ENCODE measurements at places on chromosomes 1 and 21. TPM values are rescaled to one million over a fixed set of nuclear protein-coding genes. Genes with fewer than 3 reads are reported as not detected.

Gene S100A5
- polyA plus RNA-seq: 0.76 TPM

Gene LRRC8B
- polyA plus RNA-seq: 1.5 TPM

Gene LRRC53
- not detected for polyA plus RNA-seq

Gene TAS1R1
- polyA plus RNA-seq: not detected

Gene OPRD1
- not detected for polyA plus RNA-seq

Gene NCF2
- 12.6 TPM for polyA plus RNA-seq

Gene C8B
- polyA plus RNA-seq: 0.04 TPM

DNA sequence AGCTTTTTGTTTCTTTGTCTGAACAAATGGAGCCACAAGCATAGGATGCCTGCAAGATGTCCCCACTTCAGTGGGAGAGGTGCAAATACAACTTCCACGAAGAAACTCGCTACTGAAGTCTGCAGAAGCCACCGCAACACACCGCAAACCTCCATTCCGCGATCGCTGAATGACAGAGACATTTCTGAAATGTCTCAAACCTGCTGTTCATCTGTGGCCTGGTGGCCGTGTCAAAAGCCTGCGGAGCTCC is 1.0 kb downstream of the TP53BP2 start:
- no peak for DNase-seq

GRCh38 chr21:37860416-37860815 is 55.8 kb downstream of the KCNJ6 start:
- DNase-seq: no peak

GRCh38 chr1:158496374-158496773 is 24.4 kb downstream of the OR10R2 start:
- no peak for DNase-seq

DNA sequence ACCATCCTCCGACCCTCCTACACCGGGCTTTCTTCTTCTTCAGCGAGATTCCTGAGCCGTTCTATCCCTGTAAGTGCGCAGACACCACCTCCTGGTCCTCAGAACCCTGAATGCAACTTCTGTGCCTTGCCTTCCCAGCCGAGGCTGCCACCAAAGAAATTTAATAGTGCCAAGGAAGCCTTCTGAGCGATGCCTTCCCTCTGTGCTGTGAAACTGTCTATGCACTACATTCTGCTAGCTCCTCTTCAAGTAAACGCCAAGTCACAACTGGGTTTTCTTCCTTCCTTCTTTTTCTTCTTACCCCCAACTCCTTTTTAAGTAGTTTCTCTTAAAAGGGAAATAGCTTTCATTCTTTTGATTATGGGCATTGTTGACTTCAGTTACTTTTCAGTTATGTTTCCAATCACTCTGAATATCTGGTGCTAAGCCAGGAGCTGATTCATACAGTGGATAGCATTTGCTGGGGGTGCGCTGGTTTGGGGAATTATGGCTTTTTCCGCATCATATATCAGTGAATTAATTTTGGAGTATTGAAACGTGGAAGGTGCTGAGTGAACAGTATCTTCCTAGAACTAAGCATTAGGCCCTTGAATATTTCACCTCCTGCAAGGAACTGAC is 38.6 kb upstream of the GPR88 start:
- DNase-seq: no peak

GRCh38 chr1:1318131-1318652 is 6.3 kb downstream of the INTS11 start:
- DNase-seq: no peak

DNA sequence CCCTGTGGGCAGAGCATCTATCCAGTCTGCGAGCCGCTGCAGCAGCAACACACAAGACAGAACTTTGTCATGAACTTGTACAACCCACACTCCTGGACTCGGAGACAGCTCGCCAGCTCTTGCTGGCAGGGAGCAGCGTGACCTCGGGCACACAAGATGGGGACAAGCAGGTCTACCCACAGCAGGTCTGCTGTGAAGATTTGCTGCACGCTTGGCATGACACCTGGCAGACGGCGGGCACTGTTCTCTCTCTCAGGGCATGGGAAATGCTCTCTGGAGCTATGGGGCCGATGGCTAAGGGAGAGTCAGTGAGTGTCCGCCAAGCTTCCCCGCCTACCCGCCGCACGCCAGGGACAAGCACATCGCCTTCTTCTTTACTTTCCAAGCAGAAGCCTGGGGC is 90.0 kb downstream of the STUM start:
- no peak for DNase-seq

DNA sequence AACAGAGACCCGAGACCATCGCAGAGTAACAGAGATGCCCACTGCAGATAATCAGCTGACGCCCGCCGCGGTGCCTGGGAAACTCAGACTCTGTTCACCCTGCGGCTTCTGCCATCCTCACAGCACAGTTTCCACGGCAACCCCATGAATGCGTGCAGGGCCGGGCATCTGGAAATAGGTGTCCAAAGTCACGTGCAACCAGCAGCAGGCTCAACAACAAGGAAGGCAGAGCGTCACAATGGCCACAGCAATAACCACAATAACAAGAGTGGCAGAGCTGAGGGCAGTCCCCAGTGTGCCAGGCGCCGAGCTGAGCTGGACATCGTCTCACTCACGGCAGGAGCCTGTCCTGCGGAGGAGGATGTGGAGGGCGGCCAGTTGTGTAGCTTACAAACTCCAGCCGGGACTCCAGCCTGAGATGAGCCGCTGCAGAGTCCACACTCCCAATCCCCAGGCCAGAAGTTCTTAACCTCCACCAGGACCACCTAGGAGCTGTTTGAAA is 102.0 kb downstream of the CRYAA start:
- no peak for DNase-seq

DNA sequence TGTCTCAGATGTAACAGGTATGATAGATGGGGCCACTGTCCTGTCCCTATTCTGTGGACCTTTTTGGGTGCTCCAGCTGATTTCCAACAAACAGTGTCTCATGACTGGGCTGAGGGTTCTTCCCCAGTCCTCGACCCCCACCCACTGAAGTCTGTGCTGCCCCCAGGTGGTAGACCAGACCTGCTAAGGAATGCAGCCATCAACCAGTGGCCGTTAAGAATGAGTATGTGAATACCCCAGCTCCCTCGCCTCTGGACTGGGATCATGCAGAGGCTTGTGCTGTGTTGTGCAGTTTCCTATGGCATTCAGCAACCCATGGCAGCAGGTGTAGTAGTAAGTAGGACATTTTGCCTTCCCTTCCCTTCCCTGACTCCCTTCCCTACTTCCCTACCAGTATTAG is 183.1 kb upstream of the KAZN start:
- DNase-seq: no peak

DNA sequence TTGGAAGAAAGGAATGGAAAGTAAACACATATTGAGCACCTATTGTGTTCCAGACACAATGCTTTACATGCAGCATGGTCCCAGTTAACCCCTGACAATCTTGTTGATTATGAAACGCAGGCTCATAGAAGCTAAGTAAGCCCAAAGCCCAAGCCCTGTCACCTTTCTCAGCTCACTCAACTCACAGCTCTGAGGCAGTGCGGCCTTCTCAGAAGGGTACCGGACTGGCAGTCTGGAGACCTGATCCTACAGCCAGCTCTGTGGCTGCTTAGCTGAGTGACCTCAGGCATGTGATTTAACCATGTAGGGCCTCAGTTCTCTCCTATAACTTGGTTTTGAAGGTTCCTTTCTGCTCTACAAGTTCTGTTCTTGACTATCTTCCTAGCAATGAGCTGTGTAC is 464 bp upstream of the RNASEL start:
- DNase-seq: no peak
